Activated T-cell treated with anti-CD3 and anti-CD28 coated beads for 48 hours (primary cell): ENCODE measurements at places on chromosomes 4 and X.

- DNase-seq: no peak
Measured at GRCh38 chr4:14871676-14872430, 130.4 kb upstream of the CPEB2 start.

GRCh38 chrX:39973810-39974209 is 123.9 kb downstream of the BCOR start:
- no peak for DNase-seq

- no peak for DNase-seq
Measured at GRCh38 chr4:6425336-6425735, 47.1 kb downstream of the PPP2R2C start.

DNA sequence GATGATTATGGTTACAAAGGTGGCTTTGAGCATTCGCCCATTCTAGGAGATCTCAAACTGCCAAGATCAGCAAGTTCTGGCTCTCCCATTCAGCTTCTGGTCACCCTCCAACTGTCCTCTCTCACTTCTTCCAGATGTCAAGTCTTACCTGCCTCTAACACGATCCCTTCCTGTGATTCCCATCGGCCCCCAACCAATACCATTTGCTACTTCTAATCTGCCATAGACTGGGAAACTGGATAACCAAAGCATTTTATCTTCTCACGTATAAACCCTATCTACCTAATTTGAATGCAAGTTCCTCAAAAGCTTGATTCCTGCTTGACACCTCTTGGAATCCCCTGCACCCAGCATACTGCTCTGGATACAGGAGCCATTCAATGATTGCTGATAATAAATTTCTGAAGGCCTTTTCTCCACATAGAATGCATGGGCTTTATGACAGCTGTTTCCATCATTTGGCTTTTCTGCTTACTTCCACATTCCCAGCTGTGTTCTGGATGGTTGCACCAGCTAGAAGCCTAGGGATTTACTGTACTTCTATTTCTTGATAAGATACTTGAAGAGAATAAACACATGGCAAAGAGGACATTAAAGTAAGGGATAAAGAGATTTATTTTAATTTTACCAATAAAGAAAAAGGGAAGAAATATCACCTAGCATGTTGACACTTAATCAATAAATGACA is 9.6 kb downstream of the GPC4 start:
- no peak for DNase-seq

GRCh38 chrX:103927030-103927429 is 35.4 kb upstream of the TMSB15B start:
- DNase-seq: no peak

- no peak for DNase-seq
Measured at GRCh38 chrX:16604337-16604736, 45.6 kb upstream of the S100G start.

DNA sequence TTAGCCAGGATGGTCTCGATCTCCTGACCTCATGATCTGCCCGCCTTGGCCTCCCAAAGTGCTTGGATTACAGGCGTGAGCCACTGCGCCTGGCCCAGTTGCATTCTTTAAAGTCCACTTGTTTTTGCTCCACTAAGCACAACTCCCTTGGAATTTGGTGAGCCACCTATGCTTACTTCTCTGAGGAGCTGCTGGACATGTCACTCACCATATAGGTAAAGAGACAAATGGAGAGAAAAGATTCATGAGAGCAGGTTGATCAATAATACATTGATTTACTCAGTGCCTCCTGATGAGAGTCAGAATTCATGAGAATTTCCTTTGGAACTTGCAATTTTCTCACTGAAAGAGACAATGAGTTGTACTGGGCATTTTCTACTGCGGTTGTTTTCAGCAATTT is 48.2 kb downstream of the USP26 start:
- DNase-seq: no peak

GRCh38 chrX:73943693-73944562 is 360.1 kb upstream of the ZCCHC13 start:
- DNase-seq: peak; percentile 77

- DNase-seq: no peak
Measured at GRCh38 chrX:123013141-123013540, 170.9 kb upstream of the GRIA3 start.

DNA sequence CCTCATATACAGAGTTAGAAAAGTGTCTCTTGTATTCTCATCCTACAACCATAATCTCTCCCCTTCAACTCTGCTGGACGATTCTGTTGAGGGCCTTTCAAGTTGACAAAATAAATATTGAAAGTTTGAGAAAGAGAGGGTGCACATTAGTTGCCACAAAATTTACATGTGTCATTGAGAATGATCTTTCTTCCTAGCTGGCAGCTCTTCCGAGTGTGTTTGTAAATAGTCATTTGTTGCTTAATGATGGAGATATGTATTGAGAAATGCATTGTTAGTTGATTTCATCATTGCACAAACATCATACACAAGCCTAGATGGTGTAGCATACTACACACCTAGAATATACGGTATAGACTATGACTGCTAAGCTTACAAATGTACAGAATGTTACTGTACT is 632.8 kb upstream of the AMOT start:
- DNase-seq: no peak

DNA sequence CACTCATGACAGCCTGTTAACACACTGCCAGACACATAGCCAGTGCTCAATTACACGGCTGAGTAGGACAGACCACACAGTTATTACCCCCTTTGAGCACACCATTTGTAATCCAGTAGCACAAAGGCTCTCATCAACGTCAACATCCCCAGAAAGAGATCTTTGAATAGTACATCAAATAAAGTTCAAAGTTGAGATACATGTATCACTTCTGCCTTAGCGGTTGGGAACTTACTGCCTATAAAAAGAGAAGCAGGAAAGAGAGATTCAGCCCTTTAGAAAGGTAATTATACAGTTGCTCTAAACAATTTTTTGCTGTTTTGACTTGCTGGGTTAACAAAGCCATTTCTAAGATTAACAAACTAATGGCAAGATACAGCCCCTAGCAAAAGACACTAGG is 16.2 kb downstream of the ANXA5 start:
- no peak for DNase-seq

- DNase-seq: no peak
Measured at GRCh38 chrX:103586314-103586646, 965 bp downstream of the TCEAL4 start.

GRCh38 chr4:1910643-1911042 is 39.5 kb downstream of the NSD2 start:
- DNase-seq: no peak

- DNase-seq: no peak
Measured at GRCh38 chr4:122278976-122279375, 99.8 kb upstream of the ADAD1 start.

DNA sequence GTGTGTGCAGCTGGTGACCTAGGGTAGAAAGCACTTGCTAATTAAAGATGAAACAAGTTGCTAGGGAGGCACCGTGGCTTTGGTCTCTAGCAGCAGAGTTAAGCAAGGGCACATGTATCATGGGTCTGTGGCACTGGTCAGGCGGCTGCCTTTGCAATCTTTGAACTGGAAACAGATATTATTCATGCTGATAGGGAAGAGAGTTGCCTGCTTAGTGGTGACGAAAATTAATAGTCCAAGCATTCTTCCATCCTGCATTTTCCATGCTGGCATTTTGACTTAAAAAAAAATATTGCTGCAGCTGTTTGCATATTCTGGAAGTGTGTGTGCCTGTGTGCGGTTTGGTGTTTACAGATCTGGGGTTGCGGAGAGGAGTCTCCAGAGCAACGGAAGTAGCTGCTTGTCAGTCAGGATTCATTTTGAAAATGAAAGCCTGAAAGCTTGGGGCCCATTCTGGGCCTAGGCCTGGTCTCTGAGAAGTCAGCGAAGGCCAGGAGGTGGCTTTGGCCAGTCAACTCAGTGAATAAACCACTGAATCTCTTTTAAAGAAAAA is 2.3 kb upstream of the SOWAHD start:
- peak; percentile 36 for DNase-seq

DNA sequence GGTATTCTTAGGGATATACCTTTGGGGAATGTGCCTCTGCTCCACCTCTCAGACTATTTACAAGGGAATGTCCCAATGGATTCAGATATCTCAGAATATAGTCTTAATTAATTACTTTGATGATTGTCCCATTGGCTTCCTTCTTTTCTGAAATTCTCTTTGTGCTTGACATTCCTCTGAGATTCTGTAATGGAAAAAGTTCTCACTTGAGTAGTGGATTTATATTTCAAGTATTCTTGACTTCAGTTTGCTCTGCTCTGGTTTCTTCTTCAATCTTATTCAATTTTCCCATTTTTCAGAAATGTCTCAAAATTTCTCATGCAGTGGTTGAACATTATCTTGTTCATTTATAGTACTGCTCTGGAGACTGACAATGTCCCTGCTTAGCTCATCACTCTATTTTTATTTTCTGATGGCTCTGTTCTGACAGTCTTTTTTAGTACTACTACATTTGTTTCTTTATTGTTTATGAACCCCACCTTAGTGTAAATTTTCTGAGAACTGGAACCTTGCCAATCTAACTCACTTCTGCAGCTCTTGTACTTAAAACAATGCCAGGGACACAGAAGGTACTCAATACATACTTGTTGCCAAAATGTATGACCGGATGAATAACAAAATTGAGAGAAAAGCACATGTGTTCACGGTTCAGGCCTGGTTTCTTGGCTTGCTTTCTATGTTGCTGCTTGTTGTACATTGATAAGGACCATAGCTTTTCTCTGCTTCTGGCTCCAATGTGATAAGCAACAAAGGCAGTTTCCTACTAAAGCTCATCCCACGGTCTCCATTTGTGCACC is 471.7 kb downstream of the GASK1B start:
- DNase-seq: no peak

DNA sequence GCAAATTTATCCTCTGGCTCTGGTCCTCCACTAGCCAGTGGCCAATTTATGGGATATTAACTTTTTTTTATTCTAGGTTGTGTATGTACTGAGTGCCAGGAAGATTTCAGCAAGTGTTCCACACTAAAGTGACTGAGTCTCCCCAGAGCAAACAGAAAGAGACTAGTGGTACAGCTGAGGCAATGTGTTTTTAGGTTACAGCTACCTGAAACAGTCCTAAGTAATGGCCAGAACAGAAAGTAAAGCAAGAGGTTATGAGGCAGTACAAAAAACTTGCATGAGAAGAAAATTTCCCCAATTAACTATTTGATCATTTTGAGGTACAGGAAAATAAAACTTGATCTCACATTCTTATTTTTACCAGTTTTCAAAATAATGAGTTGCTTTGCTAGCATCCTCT is 31.2 kb downstream of the PRDM8 start:
- no peak for DNase-seq

DNA sequence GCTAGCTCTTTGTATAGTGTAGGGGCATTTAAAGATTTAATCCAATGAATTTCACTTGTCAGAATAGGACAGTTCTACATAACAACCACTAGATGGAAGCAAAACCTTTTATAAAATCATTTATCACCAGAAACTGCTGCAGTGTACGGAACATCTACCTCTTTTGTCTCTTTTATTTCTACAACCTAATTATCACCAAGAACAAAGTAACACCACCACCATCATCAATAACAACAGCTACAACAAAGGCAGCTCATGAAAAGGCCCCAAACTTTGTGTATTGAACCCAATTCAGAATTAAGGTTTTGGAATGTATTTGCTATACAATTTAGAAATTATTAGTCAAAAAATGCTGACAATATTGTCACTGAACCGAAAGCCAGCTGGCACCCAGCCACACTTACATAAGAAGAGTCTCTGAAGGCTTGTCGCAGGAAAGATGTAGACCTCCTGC is 260.9 kb upstream of the RPS6KA3 start:
- no peak for DNase-seq
